ENCODE measurements at places on chromosomes 12 and 14. TPM values are rescaled to one million over a fixed set of nuclear protein-coding genes. Genes with fewer than 3 reads are reported as not detected.

- no peak overlapping the region for H3K4me3 ChIP-seq
- no peak overlapping the region for H3K27ac ChIP-seq
- no peaks in the 10 kb centered on the region for H3K27me3 ChIP-seq
- no peak for DNase-seq
Observed at GRCh38 chr12:106073179-106073578, 65.6 kb downstream of the NUAK1 start.

- H3K36me3 ChIP-seq: no peaks in the 10 kb centered on the region
- peak; percentile 91 for DNase-seq
- H3K27me3 ChIP-seq: no peaks in the 10 kb centered on the region
- H3K4me3 ChIP-seq: peak within 1 kb of the TSS; percentile 72
- peaks cover 27% of the 10 kb centered on the region for H3K4me1 ChIP-seq
- peak within 1 kb of the TSS; percentile 92 for H3K27ac ChIP-seq
Observed at GRCh38 chr12:59595883-59596540, at the start of gene SLC16A7. Gene SLC16A7, plus strand, starts transcription at chr12:59596029. Its CDS starts 108,773 bp downstream, at chr12:59704802.

GRCh38 chr14:61563880-61564617 lies 131.3 kb upstream of the HIF1A start:
- H3K4me3 ChIP-seq: peak overlapping the region; percentile 0
- DNase-seq: peak; percentile 74

DNA sequence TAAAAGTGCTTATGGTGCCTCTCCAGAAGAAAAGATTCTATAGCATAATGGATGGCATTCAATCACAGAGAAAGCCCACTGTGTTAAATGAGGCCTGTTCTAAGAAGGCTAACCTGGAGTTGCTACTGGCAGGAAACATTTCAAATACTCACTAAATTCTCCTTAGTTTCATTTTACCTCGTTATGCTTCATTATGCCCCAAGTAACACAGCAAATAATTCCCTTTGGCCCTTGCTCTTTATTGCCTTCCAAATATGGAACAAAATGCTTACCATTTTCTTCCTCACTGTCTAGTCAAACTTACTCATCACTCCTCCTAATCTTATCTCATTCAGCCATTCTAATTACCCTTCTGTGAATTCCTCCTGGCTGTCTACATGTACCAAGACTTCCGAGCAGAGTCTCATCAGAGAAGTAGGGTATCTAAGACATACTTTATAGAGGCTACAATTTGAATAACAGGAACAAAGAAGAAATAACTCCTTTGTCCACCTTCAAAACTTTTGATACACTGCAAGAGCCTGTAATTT lies 292.1 kb upstream of the CLEC14A start:
- H3K4me3 ChIP-seq: no peak overlapping the region
- no peaks in the 10 kb centered on the region for H3K27me3 ChIP-seq
- H3K27ac ChIP-seq: no peak overlapping the region
- H3K36me3 ChIP-seq: no peaks in the 10 kb centered on the region

- H3K36me3 ChIP-seq: no peaks in the 10 kb centered on the region
- H3K4me3 ChIP-seq: peak overlapping the region; percentile 54
- DNase-seq: no peak
- H3K27ac ChIP-seq: peak overlapping the region; percentile 82
Observed at GRCh38 chr14:77040741-77041653, 12.5 kb upstream of the IRF2BPL start.

The NEDD1 gene
- total RNA-seq: 23.5 TPM

GRCh38 chr12:65557438-65558181 lies 266.7 kb upstream of the HMGA2 start:
- no peak for DNase-seq
- no peak overlapping the region for H3K27ac ChIP-seq
- H3K4me3 ChIP-seq: no peak overlapping the region
- H3K27me3 ChIP-seq: no peaks in the 10 kb centered on the region
- H3K36me3 ChIP-seq: no peaks in the 10 kb centered on the region

- H3K36me3 ChIP-seq: peaks cover 6% of the 10 kb centered on the region
- H3K27ac ChIP-seq: no peak overlapping the region
- no peak for DNase-seq
- peaks cover 11% of the 10 kb centered on the region for H3K4me1 ChIP-seq
- H3K4me3 ChIP-seq: no peak overlapping the region
Observed at GRCh38 chr12:3205742-3206519, 128.8 kb downstream of the TSPAN9 start.

GRCh38 chr14:103021684-103022001 lies 35.7 kb downstream of the CDC42BPB start:
- no peaks in the 10 kb centered on the region for H3K27me3 ChIP-seq
- no peaks in the 10 kb centered on the region for H3K36me3 ChIP-seq
- H3K4me3 ChIP-seq: no peak overlapping the region
- no peak for DNase-seq

The CCDC197 gene
- total RNA-seq: not detected

GRCh38 chr12:26636710-26637328 lies 196.2 kb downstream of the ITPR2 start:
- H3K4me1 ChIP-seq: peaks cover 9% of the 10 kb centered on the region
- no peaks in the 10 kb centered on the region for H3K36me3 ChIP-seq
- H3K4me3 ChIP-seq: no peak overlapping the region
- H3K27me3 ChIP-seq: no peaks in the 10 kb centered on the region

DNA sequence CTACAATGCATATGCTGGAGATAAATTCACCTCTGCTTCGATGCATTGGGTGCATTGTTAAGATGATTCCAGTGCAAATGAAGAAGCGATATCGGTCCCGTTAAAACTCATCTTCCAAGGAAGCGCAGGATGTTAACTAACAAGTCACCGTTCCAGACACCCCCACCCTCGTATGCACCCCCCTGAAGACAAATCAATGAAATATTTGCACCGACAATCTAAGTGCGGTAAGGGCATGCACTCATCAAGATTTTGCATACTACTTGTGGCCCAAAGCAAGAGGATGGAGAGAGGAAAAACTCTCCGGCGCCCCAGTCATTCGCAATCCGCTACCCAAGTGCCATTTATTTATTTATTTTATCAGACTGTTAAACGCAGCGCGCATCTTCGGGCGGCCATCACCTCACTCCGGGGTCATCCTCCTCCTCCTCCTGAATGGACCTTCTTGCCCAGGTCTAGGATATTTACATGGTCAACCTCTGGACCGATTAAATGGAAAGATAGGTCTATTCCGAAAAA lies 1.2 kb downstream of the NOVA1 start:
- no peak overlapping the region for H3K27ac ChIP-seq
- no peak for DNase-seq
- no peaks in the 10 kb centered on the region for H3K4me1 ChIP-seq
- no peaks in the 10 kb centered on the region for H3K36me3 ChIP-seq
- no peak overlapping the region for H3K4me3 ChIP-seq

The ABCD2 gene
- 0.20 TPM for total RNA-seq

DNA sequence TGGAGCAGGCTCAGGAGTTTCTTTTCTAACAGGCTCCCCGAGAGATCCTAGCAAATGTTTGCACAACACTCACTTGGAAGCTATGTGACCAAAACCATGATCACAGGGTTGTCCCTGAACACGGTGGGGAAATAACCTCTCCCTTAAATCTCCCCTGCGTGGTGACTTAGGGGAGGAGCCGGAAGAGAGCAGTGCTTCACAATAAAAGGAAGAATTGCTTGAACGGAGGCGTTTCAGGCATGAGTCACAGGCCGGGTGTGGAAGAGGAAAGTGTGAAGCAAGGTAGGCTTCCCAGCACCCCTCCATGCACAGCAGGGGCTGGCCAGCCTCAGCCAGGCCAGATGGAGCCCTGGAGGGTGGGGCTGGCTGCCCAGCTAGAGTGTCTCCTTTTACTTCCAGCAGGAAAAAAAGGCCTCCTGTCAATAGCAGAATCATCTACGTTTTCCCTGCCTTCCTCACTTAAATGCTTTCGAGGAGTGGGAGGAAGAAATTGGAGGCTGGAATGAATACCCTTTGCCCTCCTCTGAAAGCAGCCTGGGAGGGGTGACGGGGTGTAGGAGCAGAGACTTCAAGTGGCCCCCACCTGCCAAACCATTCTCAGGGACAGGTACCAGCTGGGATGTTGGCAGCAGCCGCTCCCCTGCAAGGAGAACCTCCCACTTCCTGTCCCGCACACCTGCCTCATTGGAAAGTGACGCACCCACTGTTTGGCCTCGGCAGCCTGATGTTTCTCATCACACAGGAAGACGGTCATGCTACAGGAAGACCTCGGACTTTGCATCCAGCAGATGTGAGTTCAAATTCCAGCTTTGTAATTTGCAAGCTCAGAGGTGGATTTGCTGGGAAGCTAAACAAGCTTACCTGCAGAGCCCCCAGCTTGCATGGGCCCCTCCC lies 30.1 kb upstream of the PPP2R5C start:
- no peaks in the 10 kb centered on the region for H3K36me3 ChIP-seq
- DNase-seq: peak; percentile 98
- H3K4me3 ChIP-seq: peak overlapping the region; percentile 71
- H3K27me3 ChIP-seq: no peaks in the 10 kb centered on the region

DNA sequence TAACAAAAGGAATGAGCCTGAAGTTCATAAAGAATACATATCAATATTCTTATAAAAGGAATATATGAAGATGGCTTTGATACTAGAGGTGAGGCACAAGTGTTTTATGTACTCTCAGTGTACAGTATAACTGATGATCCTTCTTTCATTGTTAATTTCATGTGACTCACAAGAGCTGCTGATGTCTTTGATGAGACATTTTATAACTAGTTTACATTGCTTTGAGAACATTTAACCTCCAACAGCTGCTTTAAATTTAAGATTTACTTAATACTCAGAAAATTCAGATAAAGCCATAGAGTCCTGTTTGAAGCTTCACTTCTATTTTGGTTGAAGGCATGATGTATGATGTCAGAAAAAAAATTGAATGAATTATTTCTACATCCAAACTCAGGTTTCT lies 59.8 kb downstream of the WASHC4 start:
- H3K27ac ChIP-seq: no peak overlapping the region
- peaks cover 77% of the 10 kb centered on the region for H3K36me3 ChIP-seq
- no peaks in the 10 kb centered on the region for H3K4me1 ChIP-seq
- no peak overlapping the region for H3K4me3 ChIP-seq

The FOXN4 gene
- total RNA-seq: not detected

The GLIPR1 gene
- 29.6 TPM for total RNA-seq

DNA sequence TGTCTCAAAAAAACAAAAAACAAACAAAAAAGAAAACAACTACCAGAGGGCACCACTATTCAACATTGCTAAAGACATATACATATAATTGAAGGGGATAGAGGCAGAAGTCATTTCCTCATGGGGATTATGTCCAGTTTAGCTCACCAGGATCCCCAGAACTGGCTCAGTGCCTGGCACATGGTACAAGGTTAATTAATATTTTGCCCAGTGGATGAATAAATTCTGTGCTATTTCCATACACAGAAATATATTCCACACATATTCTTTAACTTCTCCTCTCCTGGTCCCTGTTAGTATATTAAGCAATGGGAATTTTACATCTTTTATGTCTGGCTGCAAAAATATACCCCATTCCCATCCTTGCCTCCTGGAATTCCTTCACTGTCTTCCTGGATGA lies 6.7 kb downstream of the FOS start:
- peaks cover 65% of the 10 kb centered on the region for H3K36me3 ChIP-seq
- H3K27ac ChIP-seq: no peak overlapping the region
- no peak overlapping the region for H3K4me3 ChIP-seq
- DNase-seq: no peak

DNA sequence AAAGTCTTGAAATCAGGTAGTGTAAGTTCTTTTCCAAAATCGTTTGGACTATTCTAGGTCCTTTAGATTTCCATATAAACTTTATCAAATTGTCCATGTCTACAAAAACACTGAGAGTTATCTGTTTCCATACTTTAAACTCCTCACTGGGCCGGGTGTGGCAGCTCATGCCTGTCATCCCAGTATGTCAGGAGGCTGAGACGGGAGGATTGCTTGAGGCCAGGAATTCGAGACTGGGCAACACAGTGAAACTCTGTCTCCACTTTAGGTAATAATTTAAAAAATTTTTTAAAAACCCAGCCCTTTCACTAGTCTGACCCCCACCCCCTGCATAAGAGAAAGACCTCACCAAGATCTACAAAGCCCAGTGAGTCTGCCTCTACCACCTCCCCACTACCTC lies 6.4 kb upstream of the ISM2 start:
- no peak overlapping the region for H3K4me3 ChIP-seq
- H3K4me1 ChIP-seq: peaks cover 9% of the 10 kb centered on the region
- no peak overlapping the region for H3K27ac ChIP-seq
- DNase-seq: no peak
- H3K36me3 ChIP-seq: peaks cover under 1% of the 10 kb centered on the region
- no peaks in the 10 kb centered on the region for H3K27me3 ChIP-seq

The GLIPR1L2 gene
- 0.23 TPM for total RNA-seq

The CISTR gene
- total RNA-seq: not detected

The CLEC1B gene
- not detected for total RNA-seq

DNA sequence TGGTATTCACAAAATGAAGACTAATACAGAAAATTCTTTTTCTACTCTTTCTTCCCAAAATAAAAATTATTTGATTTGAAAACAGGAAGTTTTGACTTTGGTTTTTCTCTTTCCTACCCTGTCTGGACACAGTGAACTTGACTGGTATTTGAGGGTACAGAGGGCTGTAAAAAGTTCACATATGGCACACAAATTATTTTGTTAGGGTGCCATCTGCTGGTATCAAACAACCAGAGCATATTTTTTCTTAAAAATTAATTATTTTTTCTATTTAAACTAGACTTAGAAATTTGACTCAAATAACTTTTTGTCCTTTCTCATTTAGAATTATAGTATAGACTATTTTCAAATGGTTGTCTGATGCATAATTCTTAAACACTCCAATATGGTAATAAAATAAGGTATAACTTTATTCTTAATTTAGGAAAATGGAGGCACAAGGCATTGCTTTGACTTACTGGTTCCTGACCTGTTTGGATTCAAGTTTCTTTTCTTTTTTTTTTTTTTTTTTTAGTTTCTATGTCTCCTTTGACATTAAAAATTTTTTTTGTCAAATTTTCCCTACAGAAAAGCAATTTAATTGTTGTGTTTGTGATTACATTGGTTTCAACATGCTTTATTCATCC lies 390.6 kb downstream of the PRKD1 start:
- H3K36me3 ChIP-seq: no peaks in the 10 kb centered on the region
- no peak overlapping the region for H3K27ac ChIP-seq
- H3K4me3 ChIP-seq: no peak overlapping the region
- peaks cover 44% of the 10 kb centered on the region for H3K27me3 ChIP-seq
- H3K4me1 ChIP-seq: no peaks in the 10 kb centered on the region
- DNase-seq: peak; percentile 26

DNA sequence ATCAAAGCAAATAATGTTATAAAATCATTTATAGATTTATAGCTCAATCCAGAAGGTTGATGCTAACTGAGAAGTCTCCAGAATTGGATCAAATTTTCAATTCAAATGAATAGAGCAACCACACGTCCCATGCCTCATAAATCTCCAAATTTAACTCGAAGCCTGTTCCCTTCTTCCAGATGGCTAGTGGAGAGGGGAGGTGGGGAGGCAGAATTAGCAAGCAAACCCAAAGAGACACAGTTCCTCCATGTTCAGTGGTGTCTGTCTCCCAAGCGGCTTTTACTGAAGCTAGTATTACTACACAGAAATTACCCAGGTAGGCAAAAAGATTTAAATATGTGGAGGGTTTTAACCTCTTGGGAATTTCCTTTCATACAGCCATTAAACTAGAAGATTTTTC lies 65.8 kb downstream of the DUSP6 start:
- H3K4me3 ChIP-seq: no peak overlapping the region
- H3K36me3 ChIP-seq: no peaks in the 10 kb centered on the region
- no peak overlapping the region for H3K27ac ChIP-seq
- peaks cover 7% of the 10 kb centered on the region for H3K4me1 ChIP-seq
